ENCODE measurements at places on chromosomes 1 and 21. TPM values are rescaled to one million over a fixed set of nuclear protein-coding genes. Genes with fewer than 3 reads are reported as not detected.

DNA sequence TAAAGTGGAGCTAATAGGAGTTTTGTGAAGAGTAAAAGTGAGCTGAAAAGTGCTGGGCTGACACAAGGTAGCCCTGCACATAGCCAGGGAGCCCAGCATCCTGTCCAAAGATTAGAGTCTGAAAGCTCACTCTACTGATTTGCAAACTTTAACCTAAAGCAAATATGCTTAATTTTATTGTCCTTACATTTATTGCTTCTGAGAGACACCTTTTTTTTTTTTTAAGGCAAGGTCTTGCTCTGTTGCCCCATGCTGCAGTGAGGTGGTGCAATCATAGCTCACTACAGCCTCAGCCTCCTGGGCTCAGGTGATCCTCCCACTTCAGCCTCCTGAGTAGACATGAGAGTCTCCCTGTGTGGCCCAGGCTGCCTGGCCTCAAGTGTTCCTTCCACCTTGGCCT lies 16.5 kb downstream of the MGST3 start:
- peaks cover 55% of the 10 kb centered on the region for H3K36me3 ChIP-seq
- H3K27ac ChIP-seq = no peak overlapping the region
- no peak for DNase-seq
- peaks cover 81% of the 10 kb centered on the region for H3K4me1 ChIP-seq

GRCh38 chr1:195733826-195734225 lies 874.4 kb downstream of the KCNT2 start:
- no peaks in the 10 kb centered on the region for H3K4me1 ChIP-seq
- DNase-seq = no peak
- H3K4me3 ChIP-seq = no peak overlapping the region
- no peak overlapping the region for H3K27ac ChIP-seq
- no peaks in the 10 kb centered on the region for H3K36me3 ChIP-seq

DNA sequence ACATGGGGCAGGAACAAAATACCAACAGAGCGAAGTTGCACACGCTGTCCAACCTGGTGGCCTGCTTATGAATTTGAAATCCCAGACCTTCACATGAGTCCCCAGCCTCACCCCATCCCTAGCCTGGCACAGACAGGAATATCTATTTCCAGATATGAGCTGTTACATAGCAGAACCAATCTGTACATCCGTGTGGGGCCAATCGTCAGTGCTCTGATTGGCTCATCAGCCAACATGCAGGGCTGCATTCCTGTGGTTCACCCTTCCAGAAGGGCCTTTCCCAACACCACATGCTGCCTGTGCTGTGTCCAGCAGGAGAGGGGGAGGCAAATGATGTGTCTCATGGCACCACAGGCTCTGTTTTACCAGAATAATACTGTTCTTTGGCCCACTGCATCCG lies 31.3 kb downstream of the CCN1 start:
- DNase-seq = peak; percentile 10
- H3K4me1 ChIP-seq = peaks cover 10% of the 10 kb centered on the region
- no peaks in the 10 kb centered on the region for H3K36me3 ChIP-seq
- no peaks in the 10 kb centered on the region for H3K27me3 ChIP-seq
- H3K4me3 ChIP-seq = no peak overlapping the region

- H3K4me3 ChIP-seq = no peak overlapping the region
- DNase-seq = no peak
- H3K4me1 ChIP-seq = no peaks in the 10 kb centered on the region
- no peak overlapping the region for H3K27ac ChIP-seq
- H3K27me3 ChIP-seq = no peaks in the 10 kb centered on the region
These were observed 47.1 kb upstream of the HMCN1 start for GRCh38 chr1:185686821-185687778.

LEMD1 gene
- not detected for polyA plus RNA-seq
